Muscle of arm (tissue), 14 donors: ENCODE measurements at places on chromosomes 3 and 15. TPM values are rescaled to one million over a fixed set of nuclear protein-coding genes. Genes with fewer than 3 reads are reported as not detected.

Gene BFSP2
- polyA plus RNA-seq = not detected

Gene CLDN18
- polyA plus RNA-seq = 0.31 TPM

Gene PIGZ
- 8.6 TPM for polyA plus RNA-seq

DNA sequence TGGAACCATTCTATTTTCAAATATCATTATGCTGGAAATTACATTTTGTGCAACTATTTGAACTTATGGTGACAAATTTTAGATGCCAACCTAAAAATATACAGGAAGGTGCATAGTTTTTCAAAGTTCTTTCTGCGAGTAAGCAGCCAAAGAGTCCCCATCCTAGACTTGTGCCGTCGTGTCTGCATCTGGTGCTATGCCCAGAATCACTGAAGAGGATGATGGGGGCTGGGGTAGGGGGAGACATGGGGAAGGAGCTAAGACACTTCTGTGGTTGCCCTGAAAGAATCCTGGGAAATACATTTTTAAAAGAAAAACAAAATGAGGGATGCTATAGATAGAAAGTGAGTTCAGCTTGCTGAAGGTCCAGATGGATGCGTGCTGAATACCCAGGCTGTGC, 21.2 kb upstream of the FAM81A start:
- DNase-seq = no peak

DNA sequence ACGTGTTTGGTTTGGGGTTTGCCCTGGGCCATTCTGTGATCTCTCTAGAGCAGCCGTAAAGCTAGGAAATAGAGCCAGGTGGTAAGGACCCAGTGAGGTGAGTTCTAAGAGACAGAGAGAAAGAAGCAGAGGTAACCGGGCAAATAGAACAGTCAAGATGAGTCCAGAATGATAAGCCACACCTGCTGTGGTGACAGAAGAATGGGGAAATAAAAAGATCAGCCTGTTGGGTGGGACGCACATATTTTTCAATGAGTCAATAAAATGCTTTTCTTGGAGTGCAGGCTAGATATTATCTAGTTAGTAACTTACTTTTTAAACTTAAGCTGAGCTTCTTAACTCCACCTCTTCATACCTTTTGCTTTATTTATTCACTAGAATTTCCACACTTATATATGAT, 135.0 kb downstream of the NFKBIZ start:
- no peak for DNase-seq

- DNase-seq = no peak
These were observed 304.4 kb downstream of the BCHE start for GRCh38 chr3:165532851-165533250.

DNA sequence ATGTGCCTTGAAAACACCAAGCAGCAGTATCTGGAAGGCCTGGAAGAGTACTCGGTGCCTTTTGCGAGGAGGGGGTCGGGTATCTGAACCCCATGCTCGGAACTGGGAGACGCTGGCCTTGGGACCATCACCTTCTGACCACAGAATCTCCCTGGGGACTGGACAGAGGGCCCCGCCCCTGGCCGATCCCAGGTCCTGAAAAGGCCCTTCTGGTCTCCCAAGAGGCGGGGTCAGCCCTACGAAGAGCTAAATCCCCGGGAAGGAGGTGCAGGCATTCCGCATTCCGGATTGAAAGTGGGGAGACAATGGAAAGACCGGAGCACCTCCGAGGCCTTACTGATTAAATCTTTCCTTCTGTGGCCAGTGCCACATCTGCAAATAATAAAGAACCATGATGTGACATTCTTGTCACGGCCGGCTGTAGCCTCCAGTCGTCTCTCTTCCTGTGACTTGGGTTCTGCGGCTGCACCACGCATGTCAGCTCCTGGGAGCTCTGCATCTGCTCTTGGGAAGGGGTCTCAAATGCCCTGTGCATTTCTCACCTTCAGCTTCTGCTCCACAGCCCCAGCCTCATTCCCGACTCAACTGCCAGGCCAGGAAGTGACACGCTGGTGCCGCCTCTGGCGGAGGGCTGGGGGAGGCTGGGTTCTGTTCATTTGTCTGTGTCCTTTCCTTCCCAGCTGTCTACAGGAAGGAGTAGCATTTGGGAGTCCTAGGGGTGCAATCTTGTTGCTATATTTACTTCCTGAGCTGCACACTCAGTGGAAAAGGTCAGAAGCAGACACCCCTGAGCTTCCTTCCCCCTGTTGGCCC, 173.5 kb downstream of the KLF13 start:
- DNase-seq = no peak

DNA sequence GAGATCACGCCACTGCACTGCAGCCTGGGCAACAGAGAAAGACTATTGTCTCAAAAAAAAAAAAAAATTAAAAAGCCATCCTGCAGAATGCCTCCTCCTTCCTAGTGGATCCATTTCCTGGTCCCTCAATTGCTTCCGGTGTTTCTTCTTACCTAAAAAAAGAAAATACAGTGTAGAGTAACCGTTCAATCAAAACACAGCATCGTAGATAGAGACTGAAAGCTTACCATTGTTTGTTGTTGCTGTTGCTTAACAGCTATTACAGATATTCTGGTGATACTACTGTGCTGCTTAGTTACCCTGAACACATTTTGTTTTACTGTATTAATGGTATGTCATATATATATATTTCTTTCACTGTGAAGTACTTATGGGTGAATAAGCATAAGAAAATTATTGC, 105.5 kb upstream of the LRRFIP2 start:
- no peak for DNase-seq

GRCh38 chr3:159029306-159030026, 227.6 kb downstream of the MFSD1 start:
- no peak for DNase-seq

DNA sequence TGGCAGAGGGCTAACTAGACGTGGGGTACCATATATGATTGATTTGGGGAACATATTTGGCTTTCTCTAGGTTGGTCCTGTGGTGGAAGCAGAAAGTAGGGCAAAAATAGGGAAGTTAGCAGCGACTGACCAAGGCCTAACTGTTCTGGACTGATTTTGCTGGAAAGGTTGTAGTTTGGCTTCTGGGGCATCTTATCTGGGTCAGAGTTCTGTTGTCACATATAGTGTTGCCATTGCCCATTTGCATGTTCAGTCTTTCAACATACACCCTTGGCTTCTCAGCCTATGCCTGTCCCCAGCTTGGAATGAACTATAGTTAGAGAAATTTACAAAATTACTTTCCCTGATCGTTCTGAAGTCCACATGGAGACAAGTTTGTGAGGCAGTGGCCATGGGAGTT, 426.5 kb downstream of the TBC1D5 start:
- no peak for DNase-seq

- DNase-seq = no peak
These were observed 15.4 kb upstream of the CX3CR1 start for GRCh38 chr3:39295184-39295775.
